CD4-positive, alpha-beta memory T cell (primary cell): ENCODE measurements at places on chromosomes 1 and 21.

DNA sequence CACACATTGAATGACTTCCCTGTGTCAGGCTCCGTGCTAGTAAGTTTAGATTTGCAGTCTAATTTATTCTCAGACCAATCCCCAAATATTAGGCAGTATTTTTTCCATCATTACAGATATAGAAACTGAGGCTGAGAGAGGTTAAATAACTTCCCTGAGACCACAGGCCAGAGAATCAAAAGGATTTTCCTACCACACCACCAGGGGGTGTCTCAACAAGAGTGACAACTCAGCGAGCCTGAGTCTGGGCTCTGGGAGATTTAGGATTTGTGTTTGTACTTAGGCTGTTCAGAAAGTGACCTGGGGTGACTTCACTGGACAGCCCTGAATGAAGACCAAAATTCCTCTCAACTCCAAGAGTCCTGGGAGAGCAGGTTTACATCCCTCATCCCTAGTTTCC lies 13.3 kb upstream of the LCE5A start:
- H3K4me3 ChIP-seq, result no peak overlapping the region
- H3K4me1 ChIP-seq, result no peaks in the 10 kb centered on the region

DNA sequence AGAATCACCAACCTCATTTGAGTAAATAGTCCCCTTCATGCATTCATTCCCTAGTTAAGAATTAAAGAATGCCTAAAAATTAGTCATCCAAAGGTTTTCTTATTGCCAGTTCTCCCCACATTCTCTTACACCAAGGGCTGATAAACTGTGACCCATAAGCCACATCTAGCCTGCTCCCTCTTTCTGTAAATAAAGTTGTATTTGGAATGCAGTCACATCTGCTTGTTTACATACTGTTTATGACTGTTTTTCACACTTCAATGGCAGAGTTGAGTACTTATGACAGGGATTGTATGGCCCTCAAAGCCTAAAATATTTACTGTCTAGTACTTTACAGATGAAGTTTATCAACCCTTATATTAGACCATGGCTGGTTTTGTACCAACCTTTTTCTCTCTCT lies 16.1 kb upstream of the DYRK1A start:
- H3K4me1 ChIP-seq, result no peaks in the 10 kb centered on the region
- no peaks in the 10 kb centered on the region for H3K27me3 ChIP-seq
- no peak overlapping the region for H3K4me3 ChIP-seq
- no peaks in the 10 kb centered on the region for H3K36me3 ChIP-seq

DNA sequence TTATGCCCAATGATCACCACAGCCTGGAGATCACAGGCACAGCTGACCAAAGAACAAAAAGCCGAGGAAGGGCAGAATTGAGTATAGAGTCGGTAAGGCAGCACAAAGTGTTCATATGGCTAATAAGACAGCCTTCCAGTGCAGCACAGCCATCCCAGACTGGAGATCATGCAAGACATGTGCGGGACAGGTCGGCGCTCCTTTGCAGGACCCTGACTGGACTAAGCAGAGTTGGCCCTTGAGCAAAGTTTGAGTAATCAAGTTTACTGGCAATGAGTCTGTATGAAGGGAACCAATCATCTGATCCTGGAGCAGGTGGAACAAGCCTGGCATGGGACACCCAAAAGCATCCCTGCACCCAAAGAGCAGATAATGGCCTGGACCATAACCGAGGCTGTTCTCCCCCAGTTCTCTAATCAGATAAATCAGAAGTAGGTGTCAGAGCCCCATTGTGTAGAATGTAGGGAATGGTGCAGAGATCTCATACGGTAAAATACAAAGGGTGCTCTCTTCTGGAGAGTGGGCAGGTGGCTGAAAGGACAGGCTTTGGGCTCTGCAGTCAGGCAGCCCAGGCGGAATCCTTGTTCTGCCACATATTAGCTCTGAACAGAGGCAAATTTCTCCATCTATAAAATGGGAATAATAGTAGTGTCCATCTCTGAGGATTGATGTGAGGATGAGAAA lies 10.7 kb upstream of the DNASE2B start:
- DNase-seq, result no peak
- no peak overlapping the region for H3K27ac ChIP-seq
- no peaks in the 10 kb centered on the region for H3K4me1 ChIP-seq
- H3K27me3 ChIP-seq, result no peaks in the 10 kb centered on the region
- H3K4me3 ChIP-seq, result no peak overlapping the region

DNA sequence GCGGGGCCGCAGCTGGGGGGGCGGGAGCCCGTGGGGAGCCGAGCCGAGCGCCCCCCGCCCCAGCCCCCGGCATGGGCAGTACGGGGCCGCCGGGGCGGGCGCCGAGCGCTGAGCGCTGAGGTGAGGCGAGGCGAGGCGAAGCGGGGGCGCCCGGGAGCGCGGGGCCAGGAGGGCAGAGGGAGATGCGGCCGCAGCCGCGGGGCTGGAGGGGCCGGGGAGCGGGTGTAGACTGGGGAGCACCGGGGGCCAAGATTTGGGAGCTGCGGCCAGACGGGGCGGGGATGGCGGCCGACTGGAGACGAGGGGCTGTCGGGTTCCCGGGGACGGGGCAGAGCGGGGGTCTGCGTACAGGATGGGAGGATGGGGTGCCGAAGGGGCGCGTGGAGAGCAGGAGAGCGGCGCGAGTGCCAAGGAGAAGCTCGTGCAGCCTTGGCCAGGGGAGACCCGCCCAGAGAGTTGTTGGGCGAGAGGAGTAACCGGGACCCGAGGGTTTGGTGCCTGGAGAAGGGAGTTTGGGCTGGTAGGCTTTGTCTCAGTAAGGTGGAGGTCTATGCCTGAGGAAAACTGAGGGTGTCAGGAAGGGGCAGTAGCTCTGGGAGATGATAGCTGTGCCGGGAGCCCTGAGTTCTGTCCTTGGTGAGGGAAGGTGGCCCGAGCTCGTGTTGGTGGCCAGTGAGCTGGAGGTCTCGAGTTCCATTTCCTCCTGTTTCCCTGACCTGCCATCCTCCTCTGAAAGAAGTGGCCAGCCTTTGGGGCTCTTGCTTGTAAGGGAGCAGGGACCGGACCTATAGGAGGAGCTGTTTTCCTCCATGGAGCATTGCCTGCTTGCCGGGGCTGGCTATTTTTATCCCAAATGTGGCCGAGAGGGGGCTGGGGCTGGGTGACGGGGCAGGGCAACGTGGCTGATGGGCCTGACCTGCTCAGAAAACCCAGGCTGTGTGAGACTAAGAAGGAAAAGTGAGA lies 539 bp downstream of the ATP8B2 start:
- peak overlapping the region; percentile 66 for H3K4me3 ChIP-seq
- DNase-seq, result no peak
- H3K36me3 ChIP-seq, result peaks cover 11% of the 10 kb centered on the region
- H3K27ac ChIP-seq, result peak overlapping the region; percentile 89

DNA sequence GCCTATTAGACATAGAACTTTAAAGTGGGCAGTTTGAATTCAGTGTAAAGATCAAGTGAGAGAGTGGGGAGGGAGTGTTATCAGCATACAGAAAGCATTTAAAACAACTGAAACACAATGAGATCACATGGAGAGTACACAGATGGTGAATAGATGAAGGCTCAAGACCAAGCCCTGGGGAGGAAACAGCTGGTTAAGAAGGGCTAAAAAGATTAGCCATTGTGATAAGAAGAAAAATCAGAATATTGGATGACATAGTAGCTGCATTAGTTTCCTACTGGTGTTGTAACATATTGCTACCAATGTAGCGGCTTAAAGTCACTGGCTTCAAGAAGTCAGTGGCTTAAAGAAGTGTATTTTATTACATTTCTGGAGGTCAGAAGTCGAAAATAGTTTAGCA lies 443.4 kb upstream of the RGS18 start:
- DNase-seq, result no peak
- no peak overlapping the region for H3K27ac ChIP-seq
- H3K4me1 ChIP-seq, result no peaks in the 10 kb centered on the region
- H3K27me3 ChIP-seq, result no peaks in the 10 kb centered on the region

- no peak for DNase-seq
- no peak overlapping the region for H3K27ac ChIP-seq
- no peaks in the 10 kb centered on the region for H3K27me3 ChIP-seq
- no peaks in the 10 kb centered on the region for H3K36me3 ChIP-seq
- H3K4me3 ChIP-seq, result no peak overlapping the region
- H3K4me1 ChIP-seq, result no peaks in the 10 kb centered on the region
Measured at GRCh38 chr1:159594625-159595405, 7.2 kb downstream of the APCS start.

DNA sequence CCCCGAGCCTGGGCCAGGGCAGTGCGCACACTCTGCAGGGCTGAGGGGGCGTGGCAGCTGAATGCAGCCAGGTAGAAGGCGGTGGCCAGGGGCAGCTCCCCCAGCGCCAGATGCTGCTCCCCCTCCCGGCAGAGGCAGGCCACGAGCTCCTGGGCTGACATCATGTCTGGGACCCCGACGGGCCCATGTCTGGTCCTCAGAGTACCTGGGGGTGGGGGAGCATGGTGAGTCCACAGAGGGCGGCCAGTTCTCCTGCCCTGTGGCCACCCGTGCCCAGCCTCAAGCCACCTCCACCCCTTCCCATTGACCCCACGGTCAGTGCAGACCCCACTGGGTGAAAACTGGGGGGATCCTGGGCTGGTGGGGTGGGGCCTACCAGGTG lies 838 bp downstream of the TTC34 start:
- no peak for DNase-seq
- no peaks in the 10 kb centered on the region for H3K4me1 ChIP-seq
- no peaks in the 10 kb centered on the region for H3K36me3 ChIP-seq
- no peak overlapping the region for H3K27ac ChIP-seq
- H3K4me3 ChIP-seq, result no peak overlapping the region

GRCh38 chr1:198845851-198846250 lies 207.0 kb downstream of the PTPRC start:
- H3K36me3 ChIP-seq, result no peaks in the 10 kb centered on the region
- H3K27ac ChIP-seq, result no peak overlapping the region
- H3K27me3 ChIP-seq, result no peaks in the 10 kb centered on the region
- H3K4me1 ChIP-seq, result no peaks in the 10 kb centered on the region
- no peak for DNase-seq
- H3K4me3 ChIP-seq, result no peak overlapping the region

- H3K4me1 ChIP-seq, result no peaks in the 10 kb centered on the region
- H3K36me3 ChIP-seq, result no peaks in the 10 kb centered on the region
- H3K27me3 ChIP-seq, result no peaks in the 10 kb centered on the region
- no peak overlapping the region for H3K4me3 ChIP-seq
Measured at GRCh38 chr1:221182791-221183533, 303.7 kb downstream of the HLX start.

DNA sequence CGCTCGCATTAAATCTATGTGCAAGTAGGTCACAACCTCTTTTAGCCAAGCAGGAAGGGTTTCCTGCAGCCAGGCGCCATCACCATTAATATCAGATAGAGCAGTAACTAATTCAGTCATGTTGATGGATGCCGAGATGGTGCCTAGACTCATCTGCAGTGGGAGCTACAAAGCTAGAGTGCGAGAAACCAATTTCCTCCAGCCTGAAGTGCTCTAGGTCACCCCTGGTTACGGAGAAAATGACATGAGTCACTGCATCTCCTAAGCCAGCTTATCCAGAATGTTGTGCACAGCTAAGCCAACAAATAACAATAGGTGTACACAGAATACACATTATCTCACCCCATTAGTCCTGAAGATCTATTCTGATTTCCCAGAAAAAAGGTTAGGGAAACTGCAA lies 36.0 kb downstream of the OVAAL start:
- no peak overlapping the region for H3K27ac ChIP-seq
- no peak overlapping the region for H3K4me3 ChIP-seq
- no peaks in the 10 kb centered on the region for H3K27me3 ChIP-seq
- no peaks in the 10 kb centered on the region for H3K4me1 ChIP-seq

- H3K4me3 ChIP-seq, result no peak overlapping the region
- no peaks in the 10 kb centered on the region for H3K36me3 ChIP-seq
- no peak overlapping the region for H3K27ac ChIP-seq
Measured at GRCh38 chr1:7670334-7671145, 100.6 kb upstream of the VAMP3 start.

- no peak overlapping the region for H3K27ac ChIP-seq
- no peaks in the 10 kb centered on the region for H3K36me3 ChIP-seq
- H3K4me1 ChIP-seq, result no peaks in the 10 kb centered on the region
- no peak overlapping the region for H3K4me3 ChIP-seq
Measured at GRCh38 chr1:78743626-78744025, 94.0 kb downstream of the IFI44 start.

- no peaks in the 10 kb centered on the region for H3K4me1 ChIP-seq
- H3K36me3 ChIP-seq, result no peaks in the 10 kb centered on the region
- H3K4me3 ChIP-seq, result no peak overlapping the region
- peaks cover 7% of the 10 kb centered on the region for H3K27me3 ChIP-seq
- no peak overlapping the region for H3K27ac ChIP-seq
- no peak for DNase-seq
Measured at GRCh38 chr1:36539526-36539925, 56.8 kb upstream of the CSF3R start.

- peak overlapping the region; percentile 54 for H3K27ac ChIP-seq
- H3K27me3 ChIP-seq, result no peaks in the 10 kb centered on the region
- peaks cover 67% of the 10 kb centered on the region for H3K4me1 ChIP-seq
- H3K36me3 ChIP-seq, result no peaks in the 10 kb centered on the region
- H3K4me3 ChIP-seq, result no peak overlapping the region
Measured at GRCh38 chr1:25642574-25643108, 26.1 kb downstream of the MAN1C1 start.

DNA sequence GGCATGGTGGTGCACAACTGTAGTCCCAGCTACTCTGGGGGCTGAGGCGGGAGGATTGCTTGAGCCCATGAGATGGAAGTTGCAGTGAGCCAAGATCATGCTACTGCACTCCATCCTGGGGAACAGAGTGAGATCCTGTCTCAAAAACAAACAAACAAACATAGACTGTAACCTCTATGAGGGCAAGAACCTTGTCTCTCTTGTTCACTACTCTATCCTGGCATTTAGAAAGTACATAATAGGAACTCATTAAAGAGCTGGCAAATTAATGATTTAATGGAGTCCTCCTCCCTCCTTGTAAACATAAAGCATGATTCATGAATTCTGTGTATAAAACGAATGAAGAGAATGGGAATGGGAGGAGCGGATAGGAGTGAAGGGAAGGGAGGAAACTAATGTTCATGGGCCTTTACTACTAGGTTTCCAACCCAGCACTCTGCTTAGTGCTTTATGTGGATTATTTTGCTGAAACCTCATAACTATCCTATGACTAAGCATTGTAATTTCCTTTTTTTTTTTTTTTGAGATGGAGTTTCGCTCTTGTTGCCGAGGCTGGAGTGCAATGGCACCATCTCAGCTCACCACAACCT lies 8.6 kb downstream of the LMOD1 start:
- H3K4me3 ChIP-seq, result no peak overlapping the region
- H3K4me1 ChIP-seq, result no peaks in the 10 kb centered on the region
- DNase-seq, result no peak
- no peaks in the 10 kb centered on the region for H3K27me3 ChIP-seq
